CD4-positive, alpha-beta T cell treated with Interleukin-6 at 100 ng/mL for 8 hours (primary cell): ENCODE measurements at places on chromosomes 7 and 10.

- DNase-seq, result no peak
These were observed 821 bp downstream of the SLC35B4 start for GRCh38 chr7:134315679-134316538.

GRCh38 chr7:157514306-157514705, 177.5 kb downstream of the DNAJB6 start:
- DNase-seq, result no peak

GRCh38 chr7:150731916-150732315, 5.3 kb upstream of the GIMAP5 start:
- DNase-seq, result no peak

DNA sequence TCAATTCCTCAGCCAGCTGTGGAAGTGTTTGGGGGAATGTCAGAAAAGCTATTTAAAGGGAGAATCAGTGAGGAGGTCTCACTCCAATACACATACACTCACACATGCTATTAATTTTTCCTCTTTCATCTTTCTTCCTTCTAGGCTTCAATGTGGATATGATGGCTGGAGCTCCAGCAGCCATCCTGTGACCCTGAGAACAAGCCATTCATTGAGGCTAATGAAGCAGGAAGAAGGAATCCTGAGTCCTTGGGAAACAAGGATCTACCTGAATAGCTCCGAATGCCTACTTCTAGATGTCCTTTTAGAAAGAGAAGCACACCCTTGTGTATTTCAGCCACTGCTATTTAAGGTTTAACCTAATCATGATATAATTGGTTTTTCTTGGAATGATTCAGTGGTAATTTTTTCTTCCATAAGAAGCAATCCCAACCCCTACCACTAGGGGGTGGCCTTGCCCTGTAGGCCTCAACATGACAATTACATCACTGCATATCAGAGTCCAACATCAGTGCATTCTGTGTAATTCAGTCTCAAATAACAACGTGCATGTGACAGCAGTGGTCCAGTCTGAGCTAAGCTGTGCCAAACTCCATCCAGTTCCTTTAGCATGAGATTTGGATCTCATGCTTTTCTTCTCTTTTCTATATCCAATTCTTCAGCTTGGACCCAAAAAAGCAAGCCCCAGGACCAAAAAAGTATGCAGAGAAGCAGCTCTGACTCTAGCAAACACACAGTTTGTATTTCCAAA, 85.3 kb upstream of the ANKRD1 start:
- DNase-seq, result peak; percentile 72

DNA sequence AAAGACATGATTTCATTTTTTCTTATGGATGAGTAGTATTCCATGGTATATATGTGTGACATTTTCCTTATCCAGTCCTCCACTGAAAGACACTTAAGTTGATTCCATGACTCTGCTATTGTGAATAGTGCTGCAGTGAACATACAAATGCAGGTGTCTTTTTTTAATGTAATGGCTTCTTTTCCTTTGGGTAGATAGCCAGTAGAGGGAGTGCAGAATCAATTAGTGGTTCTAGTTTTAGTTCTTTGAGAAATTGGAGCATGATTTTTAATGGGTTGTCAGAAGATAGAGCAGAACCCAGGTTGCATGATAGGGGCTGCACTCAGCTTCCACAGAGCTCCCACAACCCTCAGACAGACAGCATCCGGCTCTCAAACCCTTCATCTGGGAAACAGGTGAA, 152.9 kb upstream of the PLXDC2 start:
- no peak for DNase-seq

DNA sequence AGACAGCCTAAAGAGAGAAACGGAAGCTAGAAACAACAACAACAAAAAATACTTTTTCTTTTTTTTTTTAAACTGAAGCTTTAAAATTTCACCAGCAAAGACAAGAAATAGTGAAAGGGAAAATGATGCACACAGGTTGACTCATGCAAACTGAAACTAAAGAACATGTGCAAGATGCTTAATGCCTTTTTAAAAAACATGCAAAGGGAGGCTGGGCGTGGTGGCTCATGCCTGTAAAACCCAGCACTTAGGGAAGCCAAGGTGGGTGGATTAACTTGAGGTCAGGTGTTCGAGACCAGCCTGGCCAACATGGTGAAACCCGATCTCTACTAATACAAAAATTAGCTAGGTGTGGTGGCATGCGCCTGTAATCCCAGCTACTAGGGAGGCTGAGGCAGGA, 15.1 kb upstream of the CUBN start:
- peak; percentile 4 for DNase-seq

GRCh38 chr10:24821986-24822385, 98.3 kb upstream of the ARHGAP21 start:
- peak; percentile 10 for DNase-seq

DNA sequence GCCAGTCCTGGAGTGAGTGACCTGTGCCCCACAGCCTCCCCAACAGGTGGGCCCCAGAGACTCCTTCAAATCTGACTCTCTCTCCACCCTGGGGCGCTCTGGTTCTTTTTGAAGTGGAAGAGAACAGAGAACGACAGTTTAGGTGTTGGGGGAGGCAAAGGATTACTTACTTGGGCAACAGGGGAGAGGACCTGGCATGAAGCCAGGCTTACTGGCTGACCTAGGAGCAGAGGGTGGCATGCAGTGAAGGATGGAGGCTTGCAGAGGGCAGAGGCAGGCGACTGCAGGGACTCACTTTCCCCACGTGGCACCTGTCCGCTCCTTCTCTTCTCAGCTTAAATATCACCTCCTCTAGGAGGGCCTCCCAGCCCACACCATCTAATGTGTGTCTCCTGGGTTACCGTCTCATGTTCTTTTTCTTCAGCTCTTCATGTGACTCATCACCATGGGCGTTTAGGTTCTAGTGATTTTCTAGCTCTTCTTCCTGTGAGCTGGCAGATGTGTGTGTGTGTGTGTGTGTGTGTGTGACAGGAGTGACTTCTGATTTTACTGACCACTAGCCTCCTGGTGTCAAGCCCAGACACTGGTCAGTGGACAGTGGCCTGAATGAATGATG, 15.5 kb downstream of the LZTS2 start:
- DNase-seq, result no peak

- DNase-seq, result no peak
These were observed 929 bp downstream of the GBF1 start for GRCh38 chr10:102246261-102246660.

DNA sequence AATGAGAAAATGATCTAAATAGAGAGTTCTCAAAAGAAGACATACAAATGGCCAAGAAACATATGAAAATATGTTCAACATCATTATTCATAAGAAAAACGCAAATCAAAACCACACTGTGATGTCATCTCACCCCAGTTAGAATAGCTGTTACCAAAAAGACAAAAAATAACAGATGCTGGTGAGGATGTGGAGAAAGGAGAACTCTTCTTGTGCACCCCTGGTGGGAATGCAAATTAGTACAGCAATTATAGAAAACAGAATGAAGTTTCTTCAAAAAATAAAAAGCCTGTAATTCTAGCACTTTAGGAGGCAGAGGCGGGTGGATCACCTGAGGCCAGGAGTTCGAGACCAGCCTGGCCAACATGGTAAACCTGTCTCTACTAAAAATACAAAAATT, 199.3 kb downstream of the PARD3 start:
- DNase-seq, result no peak

DNA sequence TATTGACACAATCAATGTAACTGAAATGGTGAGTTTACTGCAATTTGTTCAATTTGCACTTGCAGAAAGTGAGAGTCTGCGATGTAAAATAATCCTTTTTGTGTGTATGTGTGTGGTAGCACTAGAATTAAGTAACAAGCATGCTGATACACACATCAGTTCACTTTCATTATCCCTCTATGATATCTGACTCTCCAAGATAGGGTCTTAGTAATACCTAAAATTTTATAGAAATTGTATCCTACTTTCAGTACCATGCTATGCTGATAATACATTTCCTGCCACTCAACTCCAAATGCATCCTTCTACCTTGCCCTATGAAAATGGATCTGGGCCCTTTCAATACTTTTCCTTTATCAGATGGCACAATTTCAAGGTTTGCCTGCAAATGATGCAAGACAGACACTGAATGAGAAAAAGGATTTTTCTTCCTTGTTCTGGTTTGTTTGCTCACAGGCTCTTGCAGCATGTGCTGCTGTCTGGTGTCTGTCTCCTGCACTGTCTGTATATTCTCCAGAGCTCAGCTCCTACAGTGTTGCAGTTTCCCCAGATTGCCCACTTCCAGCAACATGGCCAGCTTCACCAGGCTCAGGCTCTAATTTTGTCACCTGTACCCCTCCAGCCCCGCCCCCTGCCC, 297.9 kb upstream of the HGF start:
- no peak for DNase-seq

DNA sequence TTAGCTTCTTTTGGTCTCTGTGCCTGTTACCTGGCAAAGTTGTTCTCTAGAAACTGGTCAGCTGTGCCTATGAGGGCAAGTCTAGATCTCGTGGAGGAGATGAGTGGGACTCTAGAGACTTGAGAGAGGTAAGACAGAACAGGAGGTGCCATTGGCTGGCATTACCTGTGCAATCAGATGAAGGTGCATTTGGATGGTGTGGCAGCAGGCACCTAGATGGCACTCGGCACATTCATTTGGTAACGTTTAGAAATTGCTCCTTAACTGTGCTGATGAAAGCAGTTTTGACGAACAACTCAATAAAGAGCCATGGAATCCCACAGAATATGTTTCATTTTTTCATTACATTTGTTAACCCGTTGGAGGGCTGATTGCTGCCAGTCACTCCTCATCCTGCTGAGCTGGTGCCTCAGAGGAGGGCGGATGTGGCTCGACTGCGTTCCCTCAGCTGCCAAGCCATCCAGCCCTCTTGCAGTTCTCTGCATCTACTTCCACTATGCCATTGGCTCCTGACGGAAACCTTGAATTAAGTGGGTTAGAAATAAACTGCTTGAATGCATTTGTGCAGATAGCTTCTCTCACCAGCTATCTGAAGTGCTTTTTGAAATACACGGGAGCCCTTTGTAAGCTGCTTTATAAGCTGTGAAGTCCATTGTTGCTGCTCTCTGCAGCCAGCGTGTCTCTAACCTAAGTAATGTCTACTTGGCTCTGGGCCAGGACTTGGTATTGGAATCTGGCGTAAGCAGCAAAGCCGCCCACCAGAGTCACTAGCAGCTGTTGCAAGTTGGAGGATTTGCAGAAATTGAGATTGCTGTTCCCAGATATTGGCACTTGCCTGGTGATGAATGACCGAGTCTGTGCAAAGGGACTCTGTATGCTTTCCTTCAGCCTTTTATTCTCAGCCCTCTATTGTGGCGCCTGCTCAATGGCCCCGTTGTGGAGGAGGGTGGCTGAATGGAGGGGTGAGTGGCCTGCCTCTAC, 87.4 kb downstream of the LRRC4 start:
- no peak for DNase-seq
